ENCODE measurements at places on chromosomes 11 and 22.

GRCh38 chr11:35012467-35013191 lies 96.2 kb downstream of the PDHX start:
- DNase-seq, result no peak

- peak; percentile 72 for DNase-seq
These were observed 1.6 kb upstream of the PAX6 start for GRCh38 chr11:31812383-31813381.

DNA sequence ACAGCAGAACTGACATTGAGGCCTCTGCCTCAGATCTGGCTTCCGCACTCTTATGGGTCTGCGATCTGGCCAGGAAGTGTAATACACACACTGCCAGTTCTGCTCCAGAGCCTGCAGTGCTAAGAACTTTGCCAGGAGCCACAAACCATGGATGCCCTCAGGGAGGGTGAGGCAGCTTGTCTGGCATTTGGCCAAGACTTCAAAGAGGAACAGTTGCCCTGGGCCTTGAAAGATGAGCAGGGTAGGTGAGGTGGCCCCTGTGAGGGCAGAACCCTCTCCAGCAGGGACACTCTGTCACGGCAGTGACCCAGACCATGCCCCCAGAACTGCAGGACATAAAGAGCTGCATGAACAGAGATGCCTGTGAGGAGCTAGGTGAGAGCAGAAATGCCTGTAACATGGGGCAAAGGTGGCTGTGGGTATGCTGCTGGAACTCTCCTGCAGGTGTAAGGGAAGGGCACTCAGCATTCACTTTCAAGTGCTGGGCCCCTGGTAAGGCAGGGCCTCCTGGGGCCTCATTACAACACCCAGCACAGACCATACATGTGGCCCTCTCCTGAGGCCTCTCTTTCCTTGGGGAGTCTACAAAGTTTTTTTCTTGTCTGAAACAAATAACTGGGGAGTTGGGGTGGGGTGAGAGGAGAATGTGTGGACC lies 47.3 kb downstream of the NEU3 start:
- DNase-seq, result no peak

GRCh38 chr11:65885231-65885630 lies 3.0 kb downstream of the FIBP start:
- peak; percentile 45 for DNase-seq

- DNase-seq, result peak; percentile 12
These were observed 40.4 kb downstream of the SHISAL1 start for GRCh38 chr22:44272401-44272771.

- no peak for DNase-seq
These were observed 1339.4 kb downstream of the FAM181B start for GRCh38 chr11:81394311-81394710.

DNA sequence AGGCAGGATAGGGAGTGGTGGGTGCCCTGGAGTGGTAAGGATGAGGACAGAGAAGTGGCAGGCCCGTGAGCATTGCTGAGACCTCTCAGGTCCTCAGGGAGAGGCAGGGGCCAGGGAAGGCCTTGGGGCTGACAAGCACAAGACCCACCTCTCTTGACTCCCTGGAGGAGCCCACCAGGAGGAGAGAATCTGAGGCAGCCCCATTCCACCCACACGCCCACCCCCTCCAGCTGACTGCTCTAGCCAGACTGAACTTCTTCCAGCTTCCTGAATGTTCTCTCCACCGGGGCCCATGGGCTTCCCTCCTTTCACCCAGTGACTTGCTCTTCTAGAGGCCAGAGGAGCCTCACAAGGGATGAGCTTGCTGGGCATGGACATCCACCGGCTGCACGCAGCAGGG lies 1403.0 kb downstream of the BRD1 start:
- no peak for DNase-seq

DNA sequence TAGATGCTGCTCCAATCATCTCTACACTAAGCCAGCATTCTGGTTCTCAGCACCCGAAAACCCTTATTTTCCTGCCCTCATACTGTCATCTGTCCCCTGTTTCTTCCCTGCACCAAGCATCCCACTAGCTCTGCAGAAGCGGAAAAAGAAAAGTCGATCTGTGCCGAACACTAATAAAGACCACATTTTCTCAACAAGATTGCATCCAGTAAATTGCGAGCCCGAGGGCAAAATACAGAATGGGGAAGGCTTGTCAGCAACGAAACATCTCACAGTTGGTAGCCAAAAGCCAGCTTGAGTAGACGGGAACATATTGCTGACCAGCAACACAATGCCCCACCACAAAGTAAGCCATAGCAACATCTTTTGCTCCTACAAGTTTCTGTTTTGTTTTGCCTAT lies 227.4 kb downstream of the CADM1 start:
- DNase-seq, result no peak

GRCh38 chr11:12581923-12582322 lies 92.3 kb upstream of the TEAD1 start:
- no peak for DNase-seq

Data from aorta (tissue), 5 donors.